Osteoblast (primary cell): ENCODE measurements at places on chromosomes 3 and 15. TPM values are rescaled to one million over a fixed set of nuclear protein-coding genes. Genes with fewer than 3 reads are reported as not detected.
A peak's percentile ranks its signal among the peaks of the same experiment; 100 is the strongest.

- no peak overlapping the region for H3K4me3 ChIP-seq
- no peaks in the 10 kb centered on the region for H3K4me1 ChIP-seq
- DNase-seq: no peak
- H3K36me3 ChIP-seq: no peaks in the 10 kb centered on the region
Observed at GRCh38 chr15:54792526-54792925, 404.2 kb downstream of the RSL24D1 start.

GRCh38 chr15:81400640-81401236 lies 26.7 kb upstream of the TMC3 start:
- H3K27me3 ChIP-seq: no peaks in the 10 kb centered on the region
- H3K4me3 ChIP-seq: no peak overlapping the region
- peaks cover 2% of the 10 kb centered on the region for H3K4me1 ChIP-seq
- no peak overlapping the region for H3K27ac ChIP-seq
- no peaks in the 10 kb centered on the region for H3K36me3 ChIP-seq
- DNase-seq: no peak

DNA sequence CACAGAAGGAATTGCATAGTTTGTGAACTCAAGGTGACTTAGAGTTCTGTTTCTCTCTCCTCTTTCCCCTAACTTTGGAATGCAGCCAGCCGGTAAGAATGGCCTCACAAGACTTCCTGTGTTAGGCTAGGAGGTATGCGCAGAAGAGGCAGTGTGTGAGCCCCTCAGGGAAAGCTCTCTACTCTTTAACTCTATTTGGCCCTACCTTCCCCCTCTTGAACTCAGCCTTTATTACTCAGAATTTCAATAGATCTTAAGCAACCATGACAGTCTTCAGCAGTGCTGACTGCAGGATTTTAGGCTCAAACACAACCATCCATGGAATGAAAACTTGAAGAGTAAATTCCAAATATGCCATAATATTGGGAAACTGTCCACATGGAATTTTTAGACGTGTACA lies 209.5 kb downstream of the DTWD1 start:
- no peak for DNase-seq
- H3K27me3 ChIP-seq: no peaks in the 10 kb centered on the region
- H3K36me3 ChIP-seq: no peaks in the 10 kb centered on the region
- peak overlapping the region; percentile 79 for H3K27ac ChIP-seq
- no peak overlapping the region for H3K4me3 ChIP-seq

GRCh38 chr3:134603480-134603879 lies 47.3 kb downstream of the KY start:
- H3K27me3 ChIP-seq: no peaks in the 10 kb centered on the region
- no peak overlapping the region for H3K4me3 ChIP-seq

DNA sequence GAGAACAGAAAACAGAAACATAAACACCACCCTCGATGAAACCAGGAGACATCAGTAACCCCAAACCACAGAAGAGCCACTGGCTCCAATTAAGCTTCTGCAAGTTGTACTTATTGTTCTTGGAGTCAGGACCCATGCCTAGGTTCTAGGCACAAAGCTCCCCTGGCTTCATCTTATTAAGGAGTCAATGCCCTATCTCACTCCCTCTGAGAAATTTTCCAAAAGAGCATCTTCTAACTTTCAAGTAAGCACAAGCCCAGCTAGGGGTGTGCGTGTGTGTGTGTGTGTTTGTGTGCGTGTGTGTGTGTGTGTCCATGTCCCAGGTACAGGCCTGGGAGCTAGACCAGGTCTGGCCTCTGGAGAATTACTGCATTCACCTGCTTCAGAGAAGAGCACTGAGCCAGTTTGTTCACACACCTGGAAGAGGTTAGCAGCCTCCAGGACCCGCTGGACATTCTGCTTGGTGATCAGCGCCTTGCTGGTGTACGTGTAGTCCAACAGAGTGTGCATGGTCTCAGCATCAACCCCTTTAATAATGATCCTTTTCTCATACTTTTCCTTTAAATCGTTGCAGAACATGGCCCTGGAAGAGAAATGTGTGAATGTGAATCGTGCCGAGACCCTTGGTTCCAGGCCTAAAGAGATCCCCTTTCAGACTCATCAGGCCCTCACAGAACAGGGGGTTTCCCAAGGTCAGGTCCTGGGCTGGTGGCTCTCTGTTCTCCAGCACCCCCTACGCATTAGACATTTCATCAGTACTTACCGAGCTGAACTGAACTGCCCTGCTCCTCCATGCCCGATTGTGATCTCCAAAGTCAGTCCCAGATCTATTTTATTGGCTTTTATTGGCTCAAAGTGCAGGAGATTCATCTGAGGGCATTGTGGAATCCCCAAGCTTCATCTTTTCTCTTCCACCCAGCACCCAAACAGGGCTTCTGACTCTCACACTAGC lies 27.8 kb downstream of the KLHL6 start:
- H3K4me1 ChIP-seq: no peaks in the 10 kb centered on the region
- peaks cover 3% of the 10 kb centered on the region for H3K27me3 ChIP-seq
- H3K4me3 ChIP-seq: no peak overlapping the region
- H3K27ac ChIP-seq: no peak overlapping the region
- no peak for DNase-seq
- H3K36me3 ChIP-seq: no peaks in the 10 kb centered on the region

MEX3B gene
- 11.2 and 15.2 TPM in 2 replicates for total RNA-seq

DNA sequence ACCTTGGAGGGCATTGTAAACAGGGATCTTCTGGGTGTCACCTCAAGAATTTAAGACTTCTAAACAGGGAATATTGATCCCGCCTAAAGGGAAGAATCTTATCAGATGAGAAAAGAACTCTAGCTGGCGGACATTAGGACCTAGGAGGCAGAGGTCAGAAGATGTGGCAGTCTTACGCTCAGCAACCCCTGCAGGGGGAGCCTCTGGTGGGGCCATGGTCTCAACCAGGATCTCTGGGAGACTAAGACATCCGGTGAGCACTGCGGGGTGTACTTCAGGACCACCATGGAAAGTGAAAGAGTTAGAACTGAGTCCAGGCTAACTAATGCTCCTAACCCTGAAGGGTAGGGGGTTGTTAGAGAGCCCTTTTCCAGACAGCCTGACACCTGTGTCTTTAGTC lies 295.2 kb downstream of the VGLL3 start:
- H3K36me3 ChIP-seq: no peaks in the 10 kb centered on the region
- H3K27ac ChIP-seq: no peak overlapping the region
- no peaks in the 10 kb centered on the region for H3K27me3 ChIP-seq
- DNase-seq: no peak
- no peak overlapping the region for H3K4me3 ChIP-seq

AADACL2 gene
- total RNA-seq: not detected in 2 replicates

- H3K4me1 ChIP-seq: no peaks in the 10 kb centered on the region
- no peak overlapping the region for H3K4me3 ChIP-seq
- no peak overlapping the region for H3K27ac ChIP-seq
- no peaks in the 10 kb centered on the region for H3K36me3 ChIP-seq
- H3K27me3 ChIP-seq: peaks cover 20% of the 10 kb centered on the region
Observed at GRCh38 chr3:69236812-69237707, 114.7 kb upstream of the LMOD3 start.

LRTM1 gene
- not detected in 2 replicates for total RNA-seq

CLDN18 gene
- total RNA-seq: not detected in 2 replicates

DNA sequence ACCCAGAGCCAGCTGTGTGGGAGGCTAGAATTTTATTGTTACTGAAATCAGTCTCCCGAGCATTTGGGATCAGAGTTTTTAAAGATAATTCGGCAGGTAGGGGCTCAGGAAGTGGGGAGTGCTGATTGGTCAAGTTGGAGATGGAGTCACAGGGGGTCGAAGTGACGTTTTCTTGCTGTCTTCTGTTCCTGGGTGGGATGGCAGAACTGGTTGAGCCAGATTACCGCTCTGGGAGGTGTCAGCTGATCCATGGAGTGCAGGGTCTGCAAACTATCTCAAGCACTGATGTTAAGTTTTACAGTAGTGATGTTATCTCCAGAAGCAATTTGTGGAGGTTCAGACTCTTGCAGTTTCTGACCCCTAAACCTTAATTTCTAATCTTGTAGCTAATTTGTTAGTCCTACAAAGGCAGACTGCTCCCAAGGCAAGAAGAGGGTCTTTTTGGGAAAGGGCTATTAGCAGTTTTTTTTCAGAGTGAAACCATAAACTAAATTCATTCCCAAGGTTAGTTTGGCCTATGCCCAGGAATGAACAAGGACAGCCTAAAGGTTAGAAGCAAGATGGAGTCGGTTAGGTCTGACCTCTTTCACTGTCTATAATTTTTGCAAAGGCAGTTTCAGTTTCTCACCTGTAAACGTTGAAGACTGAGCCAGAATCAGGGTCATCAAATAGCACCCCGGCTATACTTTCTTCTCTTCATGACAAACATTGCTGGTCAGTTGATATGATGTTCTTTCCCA lies 28.2 kb downstream of the FLNB start:
- H3K27ac ChIP-seq: peak overlapping the region; percentile 77
- peak overlapping the region; percentile 44 for H3K4me3 ChIP-seq
- no peaks in the 10 kb centered on the region for H3K27me3 ChIP-seq
- H3K36me3 ChIP-seq: no peaks in the 10 kb centered on the region
- DNase-seq: no peak

SLC24A5 gene
- not detected in 2 replicates for total RNA-seq

DNA sequence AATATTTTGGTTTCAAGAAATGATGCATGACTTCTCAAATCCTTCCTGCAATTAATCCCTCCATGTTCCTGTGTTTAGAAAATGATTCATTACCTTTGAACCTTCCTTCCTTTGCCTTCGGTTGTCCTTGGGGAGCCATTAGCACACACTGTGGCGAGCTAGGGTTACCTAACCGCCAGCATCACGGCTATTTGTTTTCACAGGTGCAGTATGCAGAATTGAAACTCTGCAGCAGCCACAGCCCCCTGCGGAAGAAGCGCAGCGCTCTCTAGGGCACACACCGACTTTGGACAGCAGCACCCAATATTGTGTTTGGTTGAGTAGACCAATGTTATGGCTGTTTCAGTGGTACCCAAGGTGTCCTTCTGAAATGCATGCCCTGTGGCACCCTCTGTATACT lies 247.4 kb downstream of the MCTP2 start:
- no peak overlapping the region for H3K4me3 ChIP-seq
- no peaks in the 10 kb centered on the region for H3K36me3 ChIP-seq
- no peaks in the 10 kb centered on the region for H3K4me1 ChIP-seq
- no peak overlapping the region for H3K27ac ChIP-seq
- DNase-seq: no peak

DNA sequence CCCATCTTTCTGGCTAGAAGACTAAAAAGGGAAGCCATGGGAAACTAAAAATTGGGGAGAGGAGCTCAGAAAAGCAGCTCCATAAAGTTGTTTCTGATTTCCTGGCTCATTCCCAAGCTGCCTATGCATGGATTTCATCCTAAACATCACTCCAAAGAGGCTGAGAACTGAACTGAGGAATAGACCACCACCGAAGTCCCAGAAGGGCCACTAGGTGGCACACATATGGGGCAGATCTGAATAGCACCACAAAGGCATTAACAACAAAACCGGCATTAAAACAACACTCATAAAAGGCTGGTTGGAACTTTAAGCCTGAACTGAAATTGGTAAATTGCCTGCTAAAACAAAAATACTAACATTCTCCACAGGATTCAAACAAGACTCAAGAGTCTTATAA lies 106.3 kb downstream of the PLD1 start:
- no peak overlapping the region for H3K27ac ChIP-seq
- H3K4me1 ChIP-seq: no peaks in the 10 kb centered on the region
- no peak for DNase-seq
- H3K4me3 ChIP-seq: no peak overlapping the region
- no peaks in the 10 kb centered on the region for H3K36me3 ChIP-seq
- no peaks in the 10 kb centered on the region for H3K27me3 ChIP-seq

CYP8B1 gene
- total RNA-seq: not detected in 2 replicates

GOLGA6L4 gene
- 1.5 and 1.8 TPM in 2 replicates for total RNA-seq

CLRN1 gene
- total RNA-seq: not detected in 2 replicates

GRCh38 chr15:56943403-56943802 lies 25.0 kb downstream of the TCF12 start:
- no peak overlapping the region for H3K4me3 ChIP-seq
- no peak for DNase-seq
- H3K4me1 ChIP-seq: peaks cover 15% of the 10 kb centered on the region
- no peaks in the 10 kb centered on the region for H3K27me3 ChIP-seq

CCDC39 gene
- total RNA-seq: not detected in 2 replicates

RBMS3 gene
- 80.4 and 81.1 TPM in 2 replicates for total RNA-seq

SEMA6D gene
- total RNA-seq: 8.0 and 16.2 TPM in 2 replicates

DNA sequence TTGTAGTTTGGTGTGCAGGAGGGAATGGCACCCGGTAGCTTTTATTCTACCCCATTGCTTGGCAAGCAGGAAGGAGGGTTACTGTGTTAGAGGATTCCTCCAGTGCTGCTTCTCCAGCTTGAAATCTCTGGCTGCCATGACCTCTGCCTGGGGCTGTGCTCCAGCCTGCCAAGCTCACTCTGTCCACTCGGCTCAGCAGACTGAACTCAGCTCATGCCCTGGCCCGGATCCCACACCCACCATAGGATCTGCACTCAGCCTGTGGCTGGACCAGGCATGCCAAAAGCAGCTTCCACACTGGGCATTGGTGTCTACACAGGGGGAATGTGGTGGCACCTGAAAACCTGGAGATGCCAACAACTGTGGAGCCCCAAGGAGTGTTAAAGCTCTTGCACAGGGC lies 26.3 kb downstream of the CLDN16 start:
- no peaks in the 10 kb centered on the region for H3K27me3 ChIP-seq
- H3K27ac ChIP-seq: no peak overlapping the region
- DNase-seq: no peak
- H3K36me3 ChIP-seq: no peaks in the 10 kb centered on the region
- H3K4me3 ChIP-seq: no peak overlapping the region

- H3K4me1 ChIP-seq: peaks cover 4% of the 10 kb centered on the region
- peak; percentile 81 for DNase-seq
- no peaks in the 10 kb centered on the region for H3K36me3 ChIP-seq
- H3K27me3 ChIP-seq: peaks cover 23% of the 10 kb centered on the region
Observed at GRCh38 chr3:150945226-150946032, 27.1 kb downstream of the CLRN1 start.

PLAAT1 gene
- under 0.01 TPM in 1 of 2 replicates, not detected in the other for total RNA-seq

GRCh38 chr3:139120086-139121056 lies 75.7 kb upstream of the PRR23C start:
- H3K27ac ChIP-seq: peak overlapping the region; percentile 61
- DNase-seq: peak; percentile 86
- H3K4me1 ChIP-seq: peaks cover 44% of the 10 kb centered on the region
- H3K4me3 ChIP-seq: no peak overlapping the region
- H3K36me3 ChIP-seq: no peaks in the 10 kb centered on the region

DNA sequence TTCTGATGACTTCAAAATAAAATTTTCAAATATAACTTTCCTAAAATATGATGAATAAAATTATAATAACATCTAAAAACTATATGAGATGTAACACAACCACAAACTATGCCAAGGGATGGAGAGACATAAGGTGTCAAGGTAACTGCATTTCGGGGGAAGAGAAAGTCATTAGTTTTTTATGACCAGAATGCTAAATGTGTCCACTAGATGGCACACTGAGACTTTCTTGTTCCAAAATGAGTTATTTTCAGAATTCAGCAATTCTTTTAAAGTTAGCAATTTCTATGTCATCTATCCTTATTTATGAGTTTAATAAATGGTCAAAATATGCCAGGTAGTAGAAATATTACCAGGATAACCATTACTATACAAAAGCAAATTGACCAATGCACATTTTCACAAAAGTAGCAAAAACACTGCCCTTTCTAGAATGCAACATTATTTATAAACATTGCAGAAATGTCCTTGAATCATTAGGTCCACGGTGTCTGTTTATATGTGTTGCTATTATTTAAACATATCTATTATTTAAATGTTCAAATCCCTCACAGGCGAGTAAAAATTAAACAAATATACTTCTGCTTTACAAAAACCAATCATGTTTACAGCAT lies 374.2 kb downstream of the PLCL2 start:
- no peaks in the 10 kb centered on the region for H3K36me3 ChIP-seq
- no peak overlapping the region for H3K4me3 ChIP-seq
- H3K27ac ChIP-seq: no peak overlapping the region
- no peaks in the 10 kb centered on the region for H3K27me3 ChIP-seq

GRCh38 chr15:59178151-59178695 lies 28.4 kb upstream of the LDHAL6B start:
- no peak for DNase-seq
- no peak overlapping the region for H3K27ac ChIP-seq
- H3K36me3 ChIP-seq: peaks cover 79% of the 10 kb centered on the region
- no peak overlapping the region for H3K4me3 ChIP-seq
